Activated CD4-positive, alpha-beta memory T cell treated with anti-CD3 and anti-CD28 coated beads for 36 hours (primary cell): ENCODE measurements at places on chromosomes 16 and 17.

DNA sequence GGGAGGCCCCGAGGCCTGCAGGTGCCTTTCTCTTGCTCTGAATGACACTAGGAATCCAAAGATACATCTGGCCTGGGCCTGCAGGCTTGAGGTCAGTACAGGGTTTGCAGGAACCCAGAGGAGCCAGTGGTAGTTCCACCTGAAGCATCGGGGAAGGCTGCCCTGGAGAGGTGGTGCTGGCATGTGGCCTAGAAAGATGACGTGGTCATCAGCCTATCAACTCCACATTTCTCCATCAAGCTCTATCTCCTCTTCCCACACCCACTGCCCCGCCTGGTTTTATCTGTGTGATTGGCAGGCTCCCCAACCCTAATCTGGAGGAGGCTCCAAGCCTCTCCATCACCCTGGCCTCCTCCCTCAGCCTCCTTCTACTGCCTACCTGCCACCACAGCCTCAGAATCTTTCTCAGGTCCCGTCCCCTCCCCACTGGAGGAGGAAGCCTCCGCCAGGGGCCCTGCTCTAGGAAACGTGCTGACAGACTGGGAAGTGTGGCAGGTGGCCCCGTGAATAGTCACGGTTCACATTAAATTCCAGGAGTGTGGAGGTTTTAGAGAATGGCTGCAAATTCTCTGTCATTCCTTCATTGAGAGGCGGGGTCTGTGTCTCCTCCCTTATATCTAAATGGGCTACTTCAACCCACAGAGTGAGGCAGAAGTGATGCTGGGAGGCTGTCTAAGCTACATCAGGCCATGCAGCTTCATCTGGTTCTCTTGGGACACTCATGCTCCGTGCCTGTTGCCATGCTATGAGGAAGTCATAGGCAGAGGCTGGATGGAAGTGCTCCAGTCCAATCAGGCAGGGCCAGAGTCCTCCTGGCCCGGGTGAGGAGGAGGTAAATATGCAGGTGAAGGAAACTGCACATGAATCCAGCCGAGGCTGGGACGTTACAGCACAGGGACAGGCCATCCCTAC, 11.4 kb upstream of the MAP2K3 start:
- H3K27me3 ChIP-seq, result no peaks in the 10 kb centered on the region
- H3K4me1 ChIP-seq, result peaks cover 26% of the 10 kb centered on the region
- no peaks in the 10 kb centered on the region for H3K36me3 ChIP-seq

GRCh38 chr16:2839650-2840450, 9.7 kb downstream of the ZG16B start:
- H3K27ac ChIP-seq, result no peak overlapping the region
- DNase-seq, result no peak
- H3K27me3 ChIP-seq, result no peaks in the 10 kb centered on the region
- no peaks in the 10 kb centered on the region for H3K36me3 ChIP-seq
- no peak overlapping the region for H3K4me3 ChIP-seq

DNA sequence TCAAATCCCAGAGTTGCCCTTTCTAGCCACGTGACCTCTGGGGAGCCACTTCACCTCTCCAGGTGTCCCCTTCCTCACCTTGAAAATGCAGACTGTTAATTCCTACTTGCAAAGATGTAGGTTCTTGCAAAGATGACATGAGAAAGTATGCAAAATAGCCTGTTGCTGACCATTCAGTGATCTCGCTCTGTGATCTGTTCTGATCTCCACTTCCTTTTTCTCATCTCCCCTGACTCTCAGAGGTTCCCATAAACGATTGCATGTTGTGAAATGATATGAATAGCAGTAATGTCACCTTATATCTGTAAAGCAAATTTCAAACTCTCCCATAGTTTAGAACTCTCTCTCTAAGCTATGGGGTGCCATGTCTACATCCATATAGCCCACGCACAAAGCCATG, 182.3 kb downstream of the TMEM132E start:
- H3K4me3 ChIP-seq, result no peak overlapping the region
- no peaks in the 10 kb centered on the region for H3K4me1 ChIP-seq
- H3K27me3 ChIP-seq, result peaks cover 7% of the 10 kb centered on the region
- H3K27ac ChIP-seq, result no peak overlapping the region

DNA sequence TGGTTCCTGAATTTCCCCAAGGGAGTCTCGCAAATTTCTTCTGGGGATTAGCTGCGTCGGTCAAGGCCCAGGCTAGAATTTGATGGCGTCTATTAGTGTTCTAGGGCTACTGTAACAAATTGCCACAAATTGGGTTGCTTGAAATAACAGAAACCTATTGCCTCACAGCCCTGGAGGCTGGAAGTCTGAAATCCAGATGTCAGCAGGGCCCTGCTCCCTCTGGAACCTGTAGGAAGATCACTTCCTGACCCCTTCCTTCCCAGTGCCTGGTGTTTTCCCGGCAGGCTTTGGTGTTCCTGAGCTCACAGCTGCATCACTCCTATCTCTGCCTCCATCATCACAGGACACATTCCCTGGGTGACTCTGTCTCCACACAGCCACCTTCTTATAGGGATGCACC, 24.4 kb downstream of the DHRS7C start:
- H3K27ac ChIP-seq, result no peak overlapping the region
- H3K4me3 ChIP-seq, result no peak overlapping the region
- DNase-seq, result no peak
- no peaks in the 10 kb centered on the region for H3K36me3 ChIP-seq

DNA sequence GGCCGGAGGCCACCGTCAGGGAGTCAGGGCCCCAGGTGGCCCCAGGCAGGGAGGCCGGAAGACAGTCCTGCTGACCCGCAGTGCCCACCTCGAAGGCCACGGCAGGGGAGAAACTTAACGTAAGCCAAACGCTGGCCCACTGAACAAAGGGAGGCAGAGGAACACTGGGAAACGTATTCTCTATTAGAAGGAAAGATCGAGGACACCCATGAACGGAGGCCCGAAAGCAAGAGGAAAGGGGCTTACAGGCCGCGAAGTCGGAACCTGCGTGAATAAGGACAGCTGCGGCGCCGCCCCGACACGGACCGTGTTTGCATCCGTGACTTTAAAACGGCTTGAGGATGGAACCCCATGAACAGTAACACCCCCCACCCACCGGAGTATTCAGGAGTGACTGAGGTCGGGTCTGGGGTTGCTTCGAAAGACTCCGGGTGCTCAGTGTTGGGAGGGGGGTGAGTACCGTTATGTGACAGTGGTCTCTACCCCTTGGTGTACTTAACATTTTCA, 102.4 kb upstream of the METRNL start:
- H3K4me1 ChIP-seq, result peaks cover 19% of the 10 kb centered on the region
- H3K27me3 ChIP-seq, result no peaks in the 10 kb centered on the region
- H3K4me3 ChIP-seq, result no peak overlapping the region
- no peak overlapping the region for H3K27ac ChIP-seq
- DNase-seq, result no peak
- no peaks in the 10 kb centered on the region for H3K36me3 ChIP-seq
